GOT3 (cell line): ENCODE measurements at places on chromosomes 6 and 20.

GRCh38 chr6:53910834-53911233 lies 116.0 kb downstream of the LRRC1 start:
- no peak for DNase-seq

- no peak for DNase-seq
Observed at GRCh38 chr6:107917451-107918375, 40.3 kb downstream of the SEC63 start.

DNA sequence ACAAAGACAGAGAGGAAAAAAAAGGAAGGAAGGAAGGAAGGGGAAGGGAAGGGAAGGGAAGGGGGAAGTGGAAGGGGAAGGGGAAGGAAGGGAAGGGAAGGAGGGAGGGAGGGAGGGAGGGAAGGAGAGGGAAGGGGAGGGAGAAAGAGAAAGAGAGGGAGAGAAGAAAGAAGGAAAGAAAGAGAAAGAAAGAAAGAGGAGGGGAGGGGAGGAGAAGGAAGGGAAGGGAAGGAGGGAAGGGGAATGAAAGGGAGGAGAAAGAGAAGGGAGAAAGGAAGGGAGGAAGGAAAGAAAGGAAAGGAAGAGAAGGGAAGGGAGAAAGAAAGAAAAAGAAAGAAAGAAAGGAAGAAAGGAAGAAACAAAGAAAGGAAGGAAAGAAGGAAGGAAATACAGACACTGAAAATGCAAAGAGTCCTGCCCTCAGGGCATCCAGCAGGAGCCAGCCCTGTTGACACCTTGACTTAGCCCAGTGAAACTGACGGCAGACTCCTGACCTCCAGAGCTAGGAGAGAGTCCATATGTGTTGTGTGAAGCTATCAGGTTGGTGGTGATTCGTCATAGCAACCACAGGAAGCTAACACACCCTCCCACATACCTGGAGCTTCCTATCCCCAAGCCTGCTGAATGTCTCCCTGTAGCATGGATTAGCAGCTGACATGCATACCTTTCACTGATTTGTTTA lies 58.7 kb upstream of the SULF2 start:
- no peak for DNase-seq

- no peak for DNase-seq
Observed at GRCh38 chr6:130500693-130501092, 134.9 kb downstream of the TMEM200A start.

GRCh38 chr6:26267083-26267589 lies 97.9 kb upstream of the BTN3A2 start:
- DNase-seq: no peak

DNA sequence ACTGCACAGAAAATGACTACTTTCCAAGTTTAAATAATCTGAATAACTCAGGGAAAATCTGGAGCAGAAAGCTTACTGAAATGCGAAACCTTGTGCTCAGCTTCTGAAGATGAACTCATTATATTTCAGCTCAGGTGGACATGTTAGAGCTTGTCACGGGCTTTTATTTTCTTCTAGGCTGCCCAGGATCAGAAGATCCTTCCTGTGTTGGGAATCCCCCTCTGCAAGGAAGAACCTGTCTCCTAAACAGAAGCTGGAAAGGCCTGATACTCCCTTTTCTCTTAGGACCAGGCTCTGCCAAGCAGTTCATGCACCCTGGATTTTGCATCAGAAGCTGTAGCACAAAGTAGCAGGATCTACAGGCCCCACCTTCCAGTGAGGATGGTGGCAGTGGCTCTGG lies 5.1 kb upstream of the SLC2A12 start:
- DNase-seq: no peak

- DNase-seq: no peak
Observed at GRCh38 chr20:37160683-37161082, 18.4 kb upstream of the RPN2 start.

DNA sequence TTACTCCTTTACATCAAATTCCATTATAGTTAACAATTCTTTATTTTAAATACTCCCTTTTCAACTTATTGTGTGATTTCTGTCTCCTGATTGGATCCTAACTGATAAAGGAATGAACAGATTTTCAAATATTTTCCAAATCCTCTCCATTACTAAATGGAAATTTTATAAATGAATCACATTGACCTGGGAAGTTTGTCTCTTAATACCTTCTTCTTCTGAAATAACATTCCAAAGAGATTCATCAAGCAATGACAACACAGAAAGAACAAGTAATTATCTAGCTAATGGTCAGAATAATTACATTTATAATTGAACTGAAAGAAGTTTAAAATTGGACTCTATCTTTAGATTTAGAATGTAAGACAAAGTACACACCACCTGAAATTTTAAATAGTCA lies 515.4 kb upstream of the PTCHD4 start:
- no peak for DNase-seq

GRCh38 chr6:29933955-29934354 lies 8.4 kb upstream of the HLA-A start:
- no peak for DNase-seq

GRCh38 chr6:169802790-169803189 lies 51.4 kb downstream of the ERMARD start:
- no peak for DNase-seq

- DNase-seq: no peak
Observed at GRCh38 chr6:29720863-29721262, 2.4 kb upstream of the HLA-F start.

DNA sequence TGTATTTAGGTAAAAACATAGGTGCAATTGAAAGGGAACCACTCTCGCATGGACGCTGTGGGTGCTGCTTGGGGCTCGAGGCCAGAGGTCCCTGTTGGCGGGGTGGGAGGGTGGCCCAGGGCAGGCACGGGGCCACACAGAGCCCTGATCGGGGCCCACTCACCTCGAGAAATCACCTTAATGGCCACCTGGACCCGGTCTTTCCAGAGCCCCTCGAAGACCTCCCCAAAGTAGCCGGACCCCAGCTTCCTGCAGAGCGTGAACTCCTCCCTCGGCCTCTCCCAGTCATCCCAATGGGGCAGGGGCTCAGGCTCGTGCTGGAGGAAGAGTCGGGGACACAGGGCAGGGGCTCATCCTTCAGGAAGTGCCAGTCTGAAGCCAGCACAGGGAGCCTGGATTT lies 3.8 kb downstream of the PTK6 start:
- no peak for DNase-seq
